Heart right ventricle (tissue), 16 donors: ENCODE measurements at places on chromosomes 7 and 10. TPM values are rescaled to one million over a fixed set of nuclear protein-coding genes. Genes with fewer than 3 reads are reported as not detected.
A peak's percentile ranks its signal among the peaks of the same experiment; 100 is the strongest.

DNA sequence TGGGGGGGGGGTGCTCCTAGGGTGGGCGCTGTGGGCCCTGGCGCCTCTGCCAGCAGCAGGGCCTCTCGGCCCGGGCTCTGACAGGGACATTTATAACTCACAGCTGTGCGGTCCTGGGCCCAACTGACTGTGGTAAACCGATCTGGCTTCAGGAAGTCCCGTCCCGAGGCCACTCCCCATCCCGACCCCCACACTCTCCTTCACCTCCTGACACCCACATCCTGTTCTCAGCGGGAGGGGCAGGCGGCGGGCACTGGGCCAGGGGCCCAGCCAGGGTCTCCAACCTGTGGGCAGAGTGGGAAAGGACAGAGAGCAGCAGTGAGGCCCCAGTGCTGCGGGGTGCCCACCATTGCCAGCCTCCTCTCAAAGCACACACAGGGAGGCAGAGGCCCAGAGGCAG, 69.1 kb downstream of the ZMIZ1 start:
- H3K27me3 ChIP-seq: no peaks in the 10 kb centered on the region
- H3K4me3 ChIP-seq: no peak overlapping the region
- no peak for DNase-seq

GRCh38 chr10:127040756-127041155, 135.5 kb downstream of the DOCK1 start:
- no peak for DNase-seq
- H3K4me3 ChIP-seq: no peak overlapping the region
- no peaks in the 10 kb centered on the region for H3K4me1 ChIP-seq
- H3K27me3 ChIP-seq: no peaks in the 10 kb centered on the region
- no peak overlapping the region for H3K27ac ChIP-seq
- peaks cover 100% of the 10 kb centered on the region for H3K36me3 ChIP-seq

CLRN3 gene
- not detected for total RNA-seq

CYP3A4 gene
- not detected for total RNA-seq

SLC26A3 gene
- not detected for total RNA-seq

- H3K27ac ChIP-seq: no peak overlapping the region
- no peak for DNase-seq
- no peaks in the 10 kb centered on the region for H3K4me1 ChIP-seq
- H3K36me3 ChIP-seq: no peaks in the 10 kb centered on the region
Observed at GRCh38 chr10:13400196-13400965, 52.3 kb upstream of the SEPHS1 start.

DNA sequence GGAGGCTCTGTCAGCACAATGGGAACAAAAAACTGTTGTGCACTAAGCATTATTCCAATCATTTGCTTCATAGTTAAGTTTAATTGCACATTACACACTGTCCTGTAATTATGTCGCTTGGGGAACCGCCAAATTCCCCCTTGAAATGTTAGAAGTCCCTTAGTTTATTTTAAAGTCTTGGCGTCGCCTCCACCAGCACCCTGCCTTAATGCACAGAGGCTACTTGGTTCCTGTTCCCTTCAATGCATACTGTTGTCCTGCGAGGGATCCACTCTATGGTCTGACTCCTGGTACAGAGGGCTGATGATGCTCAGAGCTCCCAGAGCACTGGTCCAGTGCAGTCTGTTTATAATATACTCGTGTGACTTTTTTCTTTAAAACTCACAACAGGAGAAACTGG, 330.7 kb downstream of the ELMO1 start:
- DNase-seq: no peak
- no peaks in the 10 kb centered on the region for H3K36me3 ChIP-seq
- H3K4me3 ChIP-seq: no peak overlapping the region
- no peak overlapping the region for H3K27ac ChIP-seq
- no peaks in the 10 kb centered on the region for H3K27me3 ChIP-seq
- H3K4me1 ChIP-seq: no peaks in the 10 kb centered on the region

DNA sequence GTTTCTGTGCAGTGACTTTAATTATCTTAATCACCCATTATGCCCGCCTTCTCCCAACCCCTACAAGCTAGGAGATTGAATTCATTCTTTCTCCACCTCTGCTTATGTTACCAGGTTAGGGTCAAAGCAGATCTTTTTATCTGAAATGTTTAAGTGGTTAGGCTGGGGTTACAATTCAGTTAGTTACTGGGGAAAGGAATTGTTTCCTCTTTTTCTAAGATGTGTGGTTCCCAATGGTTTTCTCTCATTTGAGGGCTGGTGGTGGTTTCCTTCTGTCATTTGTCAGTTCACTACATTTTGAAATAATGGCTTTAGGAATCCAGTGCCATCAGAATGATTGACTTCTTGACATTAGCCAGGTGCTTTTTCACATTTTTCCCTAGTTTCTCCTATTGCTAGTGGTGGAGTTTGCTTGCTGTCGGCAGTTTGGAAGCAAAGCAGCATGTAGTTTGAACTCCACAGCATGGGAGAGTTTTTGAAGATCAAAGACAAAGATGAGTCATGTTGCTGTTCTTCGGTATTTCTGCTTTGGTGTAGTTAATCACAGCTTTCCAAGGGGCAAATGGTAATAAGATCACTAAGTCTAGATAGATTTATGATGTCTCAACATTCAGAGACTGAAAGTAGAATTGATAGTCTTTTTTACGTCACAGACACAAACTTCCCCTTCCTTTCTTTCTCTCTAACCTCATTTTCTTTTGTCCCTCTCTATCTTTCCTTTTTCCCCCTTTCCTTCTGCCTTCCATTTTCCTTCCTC, 168.2 kb downstream of the SND1 start:
- H3K27ac ChIP-seq: no peak overlapping the region
- no peaks in the 10 kb centered on the region for H3K27me3 ChIP-seq
- no peak for DNase-seq
- no peaks in the 10 kb centered on the region for H3K4me1 ChIP-seq
- H3K36me3 ChIP-seq: no peaks in the 10 kb centered on the region
- H3K4me3 ChIP-seq: no peak overlapping the region

DNA sequence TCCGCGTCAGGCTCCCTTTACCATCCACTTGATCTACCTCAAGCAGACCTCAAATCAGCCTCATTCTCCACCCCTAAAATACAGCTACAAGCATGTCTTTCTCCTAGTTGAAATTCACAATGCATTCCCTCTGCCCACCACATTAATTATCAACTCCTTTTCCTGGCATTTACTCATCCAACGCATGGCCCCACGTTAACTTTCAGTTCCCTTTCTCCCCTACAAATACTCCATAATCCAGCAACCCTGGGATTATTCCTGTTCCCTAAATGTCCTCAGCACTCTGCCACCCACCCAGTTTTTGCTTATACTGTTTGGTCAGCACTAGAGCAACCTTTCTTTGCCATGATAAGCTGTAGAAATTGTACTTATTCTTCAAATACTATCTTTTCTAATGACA, 5.7 kb upstream of the VIM start:
- peaks cover 11% of the 10 kb centered on the region for H3K4me1 ChIP-seq
- no peak for DNase-seq
- no peaks in the 10 kb centered on the region for H3K27me3 ChIP-seq

WDR86 gene
- 0.15 TPM for total RNA-seq

SLC25A40 gene
- 29.6 TPM for total RNA-seq

TBXAS1 gene
- 4.6 TPM for total RNA-seq

- H3K27ac ChIP-seq: no peak overlapping the region
- H3K4me1 ChIP-seq: no peaks in the 10 kb centered on the region
- H3K4me3 ChIP-seq: no peak overlapping the region
- H3K27me3 ChIP-seq: no peaks in the 10 kb centered on the region
- no peaks in the 10 kb centered on the region for H3K36me3 ChIP-seq
Observed at GRCh38 chr10:32112055-32112454, 55.8 kb upstream of the KIF5B start.

DNA sequence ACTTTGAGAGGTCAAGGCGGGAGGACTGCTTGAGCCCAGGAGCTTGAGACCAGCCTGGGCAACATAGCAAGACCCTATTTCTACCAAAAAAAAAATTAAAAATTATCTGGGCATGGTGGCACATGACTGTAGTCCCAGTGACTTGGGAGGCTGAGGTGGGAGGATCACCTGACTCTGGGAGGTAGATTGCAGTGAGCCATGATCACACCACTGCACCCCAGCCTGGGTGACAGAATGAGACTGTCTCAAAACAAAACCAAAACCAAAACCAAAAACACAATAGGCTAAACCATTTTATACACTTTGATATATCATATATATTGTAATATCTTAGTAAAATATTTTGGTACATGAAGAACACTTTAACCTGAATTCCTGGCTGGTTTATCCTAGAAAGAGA, 101.6 kb downstream of the RAPGEF5 start:
- H3K4me1 ChIP-seq: no peaks in the 10 kb centered on the region
- H3K36me3 ChIP-seq: no peaks in the 10 kb centered on the region
- H3K27ac ChIP-seq: no peak overlapping the region
- DNase-seq: no peak
- no peaks in the 10 kb centered on the region for H3K27me3 ChIP-seq
- no peak overlapping the region for H3K4me3 ChIP-seq

GRCh38 chr7:25859412-25860274, 292.4 kb upstream of the NFE2L3 start:
- no peaks in the 10 kb centered on the region for H3K36me3 ChIP-seq
- peaks cover 24% of the 10 kb centered on the region for H3K4me1 ChIP-seq
- H3K27me3 ChIP-seq: peaks cover 98% of the 10 kb centered on the region

ACSM6 gene
- total RNA-seq: not detected

KAZALD1 gene
- total RNA-seq: 13.1 TPM

GRCh38 chr10:104340111-104340526, 1.9 kb upstream of the ITPRIP start:
- no peaks in the 10 kb centered on the region for H3K27me3 ChIP-seq
- peak overlapping the region; percentile 100 for H3K27ac ChIP-seq
- DNase-seq: no peak
- H3K4me1 ChIP-seq: peaks cover 35% of the 10 kb centered on the region

DNA sequence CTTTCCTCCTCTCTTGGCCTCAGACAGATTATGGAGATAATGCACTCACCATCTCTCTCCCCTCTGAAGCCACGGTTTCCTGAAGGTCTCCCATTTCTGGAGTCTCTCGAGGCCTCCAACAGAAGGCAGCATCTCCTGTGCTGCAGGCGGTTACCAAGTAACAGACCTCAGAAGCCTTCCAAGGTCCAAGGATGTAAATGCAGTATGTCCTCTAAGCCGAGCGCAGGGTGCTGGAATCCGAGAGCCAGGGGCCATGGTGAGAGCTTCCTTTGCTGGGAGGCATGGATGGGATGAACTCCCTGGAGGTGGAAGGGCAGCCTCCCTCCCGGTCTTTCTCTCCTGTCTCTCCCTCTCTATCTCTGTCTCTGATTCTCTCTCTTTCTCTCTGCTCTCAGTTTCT, 79.8 kb downstream of the ADARB2 start:
- H3K4me3 ChIP-seq: no peak overlapping the region
- DNase-seq: no peak
- H3K4me1 ChIP-seq: no peaks in the 10 kb centered on the region
- no peaks in the 10 kb centered on the region for H3K36me3 ChIP-seq
- no peak overlapping the region for H3K27ac ChIP-seq

GRCh38 chr10:57260175-57260574, 899.1 kb upstream of the ZWINT start:
- H3K4me1 ChIP-seq: no peaks in the 10 kb centered on the region
- DNase-seq: no peak
- H3K4me3 ChIP-seq: no peak overlapping the region
- H3K36me3 ChIP-seq: no peaks in the 10 kb centered on the region
- H3K27me3 ChIP-seq: no peaks in the 10 kb centered on the region

DNA sequence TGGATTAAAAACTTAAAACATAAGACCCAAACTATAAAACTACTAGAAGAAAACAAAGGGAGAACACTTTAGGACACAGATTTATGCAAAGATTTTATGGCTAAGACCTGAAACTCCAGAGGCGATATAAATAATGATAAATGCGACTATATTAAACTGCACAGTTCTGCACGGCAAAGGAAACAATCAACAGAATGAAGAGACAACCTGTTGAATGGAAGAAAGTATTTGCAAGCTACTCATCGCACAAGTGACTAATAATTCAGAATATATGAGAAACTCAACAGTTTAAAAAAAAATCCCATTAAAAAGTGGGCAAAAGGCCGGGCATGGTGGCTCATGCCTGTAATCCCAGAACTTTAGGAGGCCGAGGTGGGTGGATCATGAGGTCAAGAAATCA, 73.6 kb downstream of the JMJD1C start:
- H3K27ac ChIP-seq: no peak overlapping the region
- H3K4me3 ChIP-seq: no peak overlapping the region
- H3K27me3 ChIP-seq: no peaks in the 10 kb centered on the region
- no peaks in the 10 kb centered on the region for H3K36me3 ChIP-seq
- H3K4me1 ChIP-seq: no peaks in the 10 kb centered on the region
- no peak for DNase-seq
